Left kidney (tissue), 8 donors: ENCODE measurements at places on chromosomes 6 and 20.

DNA sequence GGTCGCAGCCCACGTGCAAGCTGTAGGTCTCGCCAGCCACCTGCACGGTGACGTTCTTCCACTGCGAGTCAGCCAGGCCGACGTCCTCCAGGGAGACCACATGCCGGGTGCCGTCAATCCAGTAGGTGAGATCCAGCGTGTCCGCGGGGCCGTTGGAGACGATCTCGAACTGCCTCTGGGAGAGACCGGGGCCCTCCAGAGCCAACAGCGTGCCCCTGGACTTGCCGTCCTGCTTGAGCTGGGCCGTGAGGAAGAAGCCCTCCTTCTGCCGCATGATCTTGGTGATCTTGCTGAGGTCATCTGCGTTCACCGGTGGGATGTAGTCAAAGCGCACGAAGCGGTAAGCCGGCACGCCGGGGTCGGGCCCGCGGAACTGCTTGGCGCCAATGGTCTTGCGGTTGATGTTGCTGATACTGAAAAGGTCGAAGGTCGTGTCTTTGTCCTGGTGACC, 5.1 kb downstream of the THBS2 start:
- no peak for DNase-seq

DNA sequence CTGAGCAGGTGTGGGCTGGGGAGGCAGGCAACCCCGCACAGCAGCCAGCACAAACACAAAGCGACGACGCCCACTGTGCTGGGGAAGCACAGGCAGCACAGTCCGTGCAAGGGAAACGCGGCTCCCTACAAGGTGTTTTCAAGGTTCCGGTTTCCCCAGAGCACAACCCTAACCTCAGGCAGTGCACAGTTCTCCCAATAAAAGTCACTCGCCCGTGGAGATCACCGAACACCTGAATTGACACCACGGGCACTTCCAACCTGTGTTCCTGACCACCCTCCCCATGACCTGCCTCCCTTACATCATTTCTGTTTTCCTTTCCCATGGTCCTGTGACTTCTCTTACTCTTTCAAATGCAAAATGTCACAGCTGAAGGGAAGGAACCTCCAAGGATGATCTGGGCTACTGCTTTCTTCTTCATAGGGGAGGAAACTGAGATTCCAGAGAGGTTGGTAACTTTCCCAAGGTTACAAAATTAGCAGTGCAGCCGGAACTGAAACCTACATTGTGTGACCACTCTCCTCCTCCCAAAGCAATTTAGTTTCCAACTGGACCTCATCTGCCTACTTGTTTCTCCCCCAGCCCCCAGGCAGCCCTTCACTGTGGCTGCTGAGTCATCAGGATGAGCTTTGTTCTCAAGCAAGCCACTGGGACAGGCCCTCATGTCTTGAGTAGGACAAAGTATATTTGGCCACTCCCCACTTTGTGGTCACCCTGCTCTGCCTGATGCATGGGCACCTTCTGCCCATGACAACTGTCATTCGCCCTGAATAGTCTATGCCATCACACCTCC, 125.3 kb downstream of the ATXN1 start:
- DNase-seq: no peak

GRCh38 chr6:22784601-22785410, 215.4 kb downstream of the HDGFL1 start:
- peak; percentile 55 for DNase-seq

DNA sequence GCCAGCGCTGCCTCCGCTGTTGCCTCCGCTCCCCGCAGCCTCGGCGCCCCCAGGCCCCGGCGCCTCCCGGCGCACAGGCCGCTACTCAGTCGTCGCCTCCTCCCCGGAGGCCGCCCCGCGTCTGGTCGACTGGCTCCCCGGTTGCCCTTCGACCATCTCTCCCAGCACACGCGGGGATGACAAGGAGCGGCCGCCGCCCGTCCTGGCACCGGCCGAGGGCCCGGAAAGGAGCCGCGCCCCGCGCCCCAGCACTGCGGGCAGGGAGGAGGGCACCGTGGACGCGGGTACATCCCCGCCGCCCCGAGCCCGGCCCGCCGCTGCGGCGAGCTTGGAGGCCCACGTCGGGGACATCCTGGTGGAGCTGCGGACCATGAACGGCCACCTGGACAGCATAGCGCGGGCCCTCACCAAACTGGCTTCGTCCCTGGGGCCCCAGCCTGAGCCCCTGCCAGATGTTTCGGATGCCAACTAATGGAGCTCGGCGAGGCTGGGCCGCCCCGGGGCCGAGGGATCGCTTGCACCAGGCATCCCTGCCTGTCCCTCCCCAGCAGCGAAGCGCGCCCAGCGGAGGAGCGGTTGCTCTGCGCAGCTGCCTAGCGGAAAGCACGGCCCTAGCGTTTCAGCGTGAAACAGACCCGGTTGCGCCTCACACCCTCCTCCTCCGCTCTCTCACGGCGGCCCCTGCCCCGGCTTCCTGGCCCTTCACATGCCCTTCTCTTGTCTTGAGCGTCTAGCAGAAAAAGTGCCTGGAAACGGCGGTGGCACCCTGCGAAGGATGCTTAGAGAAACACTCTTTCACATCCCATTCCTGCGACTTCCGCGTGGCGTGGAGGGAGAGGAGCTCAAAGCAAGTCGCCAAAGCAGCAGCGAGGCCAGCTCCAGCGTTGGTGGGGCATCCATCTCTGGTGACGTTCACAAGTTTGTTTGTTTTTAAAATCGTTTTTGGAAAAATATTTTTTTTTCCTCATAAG, 285.8 kb upstream of the SUPT3H start:
- DNase-seq: peak; percentile 40

- no peak for DNase-seq
Observed at GRCh38 chr20:17856024-17856564, 112.5 kb downstream of the SNX5 start.

DNA sequence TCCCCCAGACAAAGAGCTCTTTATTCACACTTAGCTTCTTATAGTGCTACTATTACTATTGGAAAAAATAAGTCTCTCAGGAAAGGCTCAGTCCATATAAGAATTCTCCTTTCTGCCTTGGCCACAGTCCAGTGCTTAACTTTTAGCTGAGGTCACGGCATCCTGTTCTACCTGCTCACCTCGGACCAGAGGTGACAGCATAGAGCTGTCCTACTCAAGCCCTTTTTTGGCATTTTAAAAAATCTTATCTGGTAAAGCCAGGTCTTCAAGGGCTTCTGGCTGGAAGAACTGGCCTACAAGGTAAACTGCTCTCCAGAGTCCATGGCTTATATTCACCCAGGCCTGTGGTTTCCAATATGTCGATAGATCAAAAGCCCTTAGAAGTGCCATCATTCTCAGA, 109.7 kb downstream of the RCAN2 start:
- no peak for DNase-seq

DNA sequence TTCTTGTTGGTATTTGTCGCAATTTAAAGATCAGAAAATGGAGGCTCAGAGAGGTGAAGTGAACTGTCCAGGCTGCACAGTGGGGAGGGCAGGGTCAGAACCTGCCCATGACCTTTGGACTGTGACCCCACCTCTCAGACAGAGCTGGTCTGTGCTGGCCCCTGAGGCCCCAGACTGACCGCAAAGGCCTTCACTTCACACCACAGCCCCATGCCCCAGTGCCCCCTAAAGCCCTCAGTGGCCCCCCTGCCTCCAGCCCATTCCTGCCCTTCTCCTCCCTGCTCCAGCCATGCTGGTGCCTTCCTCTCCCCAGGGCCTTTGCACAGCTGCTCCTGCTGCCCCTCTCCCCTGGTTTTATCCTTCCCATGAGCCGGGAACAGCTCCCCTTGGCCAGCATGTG, 9.4 kb upstream of the RBBP8NL start:
- no peak for DNase-seq

GRCh38 chr6:107690643-107691061, 133.5 kb downstream of the SCML4 start:
- no peak for DNase-seq

DNA sequence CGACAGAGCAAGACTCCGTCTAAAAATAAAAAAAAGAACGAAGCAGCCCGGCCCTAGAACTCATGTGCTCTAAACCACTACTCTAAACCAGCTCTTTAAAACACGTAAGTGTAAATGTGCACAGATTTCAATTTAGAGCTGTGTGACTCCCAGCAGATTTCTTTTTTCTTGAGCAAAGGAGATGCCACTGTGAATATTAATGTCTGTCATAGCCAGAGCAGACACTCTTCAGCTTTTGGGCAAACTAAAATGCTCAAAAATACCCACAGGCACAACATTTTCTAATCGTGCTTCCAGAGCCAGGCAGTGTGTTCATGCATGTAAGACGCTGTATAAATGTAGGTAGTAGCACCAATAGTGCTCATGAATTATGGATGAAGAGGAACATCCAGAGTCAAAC, 218.9 kb upstream of the PLCB4 start:
- DNase-seq: peak; percentile 12
